NCI-H187 (cell line): ENCODE measurements at places on chromosomes 11 and 22.

- no peak for DNase-seq
Measured at GRCh38 chr11:28463826-28464225, 355.6 kb downstream of the METTL15 start.

GRCh38 chr11:88379130-88379529 lies 41.6 kb upstream of the CTSC start:
- DNase-seq = no peak

DNA sequence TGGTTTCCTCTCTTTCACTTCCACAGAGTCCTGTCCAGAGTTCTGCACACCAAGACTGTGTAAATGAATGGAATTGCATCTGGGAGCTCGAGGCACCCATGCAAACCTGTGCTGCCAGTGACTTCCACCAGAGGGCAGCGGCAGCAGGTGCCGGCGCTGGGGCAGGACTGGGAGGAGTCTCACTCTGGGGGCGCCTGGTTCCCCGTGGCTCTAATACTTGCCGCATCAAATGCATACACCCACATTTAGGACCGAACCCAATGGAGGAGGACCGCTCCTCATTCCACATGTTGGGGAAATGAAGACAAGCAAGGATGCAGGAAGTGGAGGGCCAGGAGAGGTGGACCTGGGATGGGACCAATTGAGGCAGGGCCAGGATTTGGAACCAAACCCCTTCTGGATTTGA lies 1.1 kb upstream of the CD6 start:
- peak; percentile 25 for DNase-seq

GRCh38 chr11:68651985-68652682 lies 32.2 kb upstream of the GAL start:
- no peak for DNase-seq

GRCh38 chr11:110172468-110173065 lies 79.4 kb downstream of the ZC3H12C start:
- DNase-seq = no peak

DNA sequence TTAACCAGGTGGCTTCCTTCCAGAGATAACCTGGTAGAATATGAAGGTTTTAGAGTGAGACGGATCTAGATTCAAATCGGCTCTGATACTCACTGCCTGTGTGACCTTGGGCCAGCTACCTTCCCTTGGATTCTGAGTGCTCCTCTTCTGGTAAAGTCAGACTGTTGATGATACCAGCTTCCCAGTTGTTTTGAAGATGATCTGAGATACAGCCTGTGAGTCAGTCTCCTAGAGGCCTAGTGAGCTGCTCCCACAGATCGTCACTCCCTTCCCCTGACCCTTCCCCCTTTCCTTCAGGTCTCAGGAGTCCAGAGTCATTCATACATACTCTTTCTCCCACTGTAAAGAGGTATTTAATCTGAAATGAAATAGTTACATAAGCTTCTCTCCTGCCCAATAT lies 207.8 kb downstream of the GRIK4 start:
- no peak for DNase-seq

DNA sequence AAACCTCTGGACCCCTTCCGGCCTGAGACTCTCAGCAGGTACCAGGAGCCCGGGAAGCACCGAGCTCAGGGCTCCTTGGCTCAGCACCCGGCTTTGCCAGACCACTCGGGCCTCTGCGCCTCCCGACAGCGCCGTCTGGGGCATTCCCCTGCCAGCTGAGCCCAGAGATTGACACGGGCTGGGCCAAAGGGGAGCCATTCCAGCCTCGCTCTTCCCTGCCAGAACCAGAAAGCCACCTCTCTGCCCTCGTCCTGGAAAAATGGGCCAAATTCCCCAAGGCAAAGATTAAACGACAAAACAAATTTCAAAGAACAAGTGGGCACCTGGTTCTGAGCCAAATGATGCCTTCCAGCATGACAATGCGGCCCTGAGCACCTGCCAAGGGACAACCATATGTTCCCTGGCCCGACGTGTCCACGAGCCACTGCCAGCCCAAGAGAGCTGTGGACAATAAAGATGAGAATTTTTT lies 59.3 kb downstream of the CELSR1 start:
- no peak for DNase-seq

DNA sequence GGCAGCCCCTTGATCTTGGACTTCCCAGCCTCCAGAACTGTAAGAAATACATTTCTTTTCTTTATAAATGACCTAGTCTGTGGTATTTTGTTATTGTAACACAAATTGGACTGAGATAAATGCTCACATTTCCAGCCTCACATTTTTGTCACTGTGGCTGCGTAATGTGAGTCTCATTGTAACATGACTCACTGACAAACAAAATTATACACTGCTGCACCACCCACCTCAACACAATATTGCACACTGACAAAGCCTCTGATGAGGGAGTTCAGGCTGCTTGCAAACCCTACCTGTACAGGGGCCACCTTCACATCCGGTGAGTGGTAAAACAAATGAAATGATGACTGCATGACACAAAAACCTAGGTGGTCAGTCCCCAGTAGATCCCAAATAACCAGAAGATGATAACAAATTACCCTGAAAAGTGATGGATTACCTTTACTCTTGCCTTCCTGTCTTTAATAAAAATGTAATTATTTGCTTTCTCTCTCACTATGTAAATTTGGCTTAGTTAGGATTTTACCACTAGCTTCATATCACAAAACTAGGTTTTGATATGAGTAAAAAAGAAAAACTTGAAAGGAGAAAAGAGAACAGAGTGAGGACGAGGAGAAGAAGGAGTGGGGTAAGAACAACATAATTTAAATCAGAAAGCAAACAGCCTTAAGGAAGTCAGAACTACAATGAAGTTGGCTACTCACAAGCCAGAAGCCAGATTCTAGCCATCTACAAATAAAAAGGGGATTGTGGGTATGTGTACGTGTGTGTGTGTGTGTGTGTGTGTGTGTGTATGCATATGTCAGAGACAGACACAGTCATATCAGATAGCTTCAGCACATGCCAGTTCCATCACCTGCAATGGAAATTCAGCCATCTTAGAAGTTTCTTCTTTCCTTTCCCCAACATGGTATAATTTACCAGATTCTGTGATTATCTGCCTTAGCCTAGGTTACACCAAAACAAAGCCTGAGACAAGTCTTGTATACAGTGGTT lies 53.4 kb upstream of the SESN3 start:
- no peak for DNase-seq

- no peak for DNase-seq
Measured at GRCh38 chr11:61918251-61918937, 1.0 kb upstream of the RAB3IL1 start.

GRCh38 chr11:74627381-74627780 lies 35.0 kb downstream of the POLD3 start:
- no peak for DNase-seq
